NCI-H1694 (cell line): ENCODE measurements at places on chromosomes 3 and 15.

GRCh38 chr15:42270996-42271395, 2.0 kb upstream of the GANC start:
- no peak for DNase-seq

GRCh38 chr3:182165234-182165633, 453.5 kb downstream of the SOX2 start:
- DNase-seq: no peak

DNA sequence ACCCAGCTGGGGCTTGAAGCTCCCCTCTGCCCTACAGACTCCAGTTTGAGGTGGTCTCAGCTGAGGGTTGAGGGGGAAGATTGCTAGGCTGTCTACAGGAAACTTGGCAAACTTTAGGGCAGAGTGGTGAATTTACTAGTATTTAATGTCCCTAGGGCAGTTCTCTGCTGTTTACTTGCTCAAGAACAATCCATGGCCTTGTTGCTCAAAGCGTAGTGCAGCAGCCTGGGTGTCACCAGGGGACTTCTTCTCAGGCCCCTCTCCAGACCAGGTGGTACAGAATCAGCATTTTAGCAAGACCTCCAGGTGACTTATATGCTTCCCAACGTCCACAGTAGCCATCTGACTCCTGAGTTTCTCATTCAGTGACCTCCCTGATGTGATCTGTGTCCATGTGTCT, 188.9 kb downstream of the NR1D2 start:
- no peak for DNase-seq

GRCh38 chr15:49468481-49468839, 45.4 kb downstream of the FGF7 start:
- no peak for DNase-seq

DNA sequence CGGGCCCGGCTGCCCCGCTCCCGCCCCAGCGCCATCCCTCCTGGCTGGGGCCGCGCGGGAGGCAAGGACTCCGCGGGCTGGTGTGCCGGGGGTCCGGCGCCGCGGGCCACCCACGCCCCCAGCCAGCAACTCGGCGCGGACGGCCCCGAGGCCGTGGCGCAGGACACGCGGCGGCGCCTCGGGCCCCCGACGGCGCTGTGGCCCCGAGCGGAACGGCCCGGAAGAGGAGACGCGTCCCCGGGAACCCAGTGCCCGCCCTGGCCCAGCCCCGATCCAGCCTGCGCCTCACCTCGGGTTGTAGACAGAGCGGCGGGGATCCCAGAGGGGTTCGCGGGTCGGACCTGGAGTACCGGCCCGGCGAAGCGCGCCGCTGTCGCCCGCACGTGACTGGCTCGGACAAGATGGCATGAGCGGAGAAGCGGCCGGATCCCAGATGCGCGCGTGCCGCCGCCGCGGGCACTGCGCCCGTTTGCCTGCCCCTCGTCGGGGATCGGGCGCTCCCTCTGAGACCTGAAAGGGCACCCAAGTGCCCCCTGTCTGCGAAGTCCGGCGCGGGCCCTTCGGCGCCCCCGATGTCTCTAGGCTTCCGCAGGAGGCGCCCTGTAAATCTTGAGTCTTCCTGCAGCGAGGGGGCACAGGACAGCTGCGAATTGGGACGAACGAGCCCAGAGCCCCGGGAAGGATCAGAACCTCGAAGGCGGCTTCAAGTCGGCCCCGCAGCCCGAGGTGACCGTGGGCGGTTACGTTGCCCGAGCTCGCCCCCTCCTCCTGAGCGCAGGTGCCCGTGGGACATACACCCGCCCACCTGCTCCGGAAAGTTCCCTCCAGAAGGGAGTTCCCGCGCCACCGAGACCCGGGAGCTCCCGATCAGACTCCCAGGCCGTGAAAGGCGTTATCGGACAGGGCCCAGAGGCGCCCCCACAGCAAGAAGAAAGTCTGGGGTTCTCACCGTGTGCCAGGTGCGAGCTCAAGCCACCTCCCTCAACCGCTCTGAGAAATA, 598 bp upstream of the SFMBT1 start:
- DNase-seq: no peak

GRCh38 chr3:191980443-191980842, 519.5 kb downstream of the PYDC2 start:
- DNase-seq: no peak

DNA sequence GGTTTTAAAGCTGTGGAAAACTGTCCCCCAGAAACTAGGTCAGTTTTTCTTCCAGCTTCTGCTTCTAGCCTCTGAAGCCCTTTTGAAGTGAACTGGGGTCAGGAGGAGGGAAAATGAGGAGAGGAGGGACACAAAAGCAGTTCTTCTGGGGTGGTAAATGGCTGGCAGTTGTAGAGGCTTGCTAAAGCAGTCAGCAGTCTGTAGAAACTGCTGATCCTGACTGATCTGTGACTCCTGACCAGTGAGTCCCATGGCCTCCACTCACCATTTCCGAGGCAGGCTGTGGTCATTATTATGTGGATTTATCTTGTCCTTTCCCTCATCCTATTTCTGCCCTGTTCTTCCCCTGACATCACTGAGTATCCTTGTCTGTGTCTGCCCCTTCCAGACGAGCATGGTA, 276.4 kb upstream of the ROPN1 start:
- no peak for DNase-seq

GRCh38 chr15:29681946-29682345, 140.3 kb downstream of the TJP1 start:
- no peak for DNase-seq

DNA sequence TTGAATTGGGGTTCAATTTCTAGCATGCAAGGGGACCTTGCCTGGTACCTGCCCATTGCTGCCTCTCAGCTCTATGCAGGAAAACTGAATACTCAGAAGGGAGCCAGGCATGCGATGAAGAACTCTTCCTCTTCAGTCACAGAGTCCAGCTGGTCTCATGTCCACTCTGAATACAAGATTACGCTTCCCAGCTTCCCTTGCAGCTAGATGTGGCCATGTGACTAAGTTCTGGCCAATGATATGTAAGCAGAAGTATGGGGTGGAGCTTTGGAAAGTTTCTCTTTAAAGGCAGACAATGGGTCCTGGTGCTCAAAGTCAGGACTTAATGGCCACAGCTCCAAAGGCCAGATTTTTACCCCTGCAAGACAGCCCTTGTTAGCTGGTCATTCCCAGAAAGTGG, 9.0 kb downstream of the WNT7A start:
- DNase-seq: no peak

- DNase-seq: no peak
These were observed 7.3 kb upstream of the CYP11A1 start for GRCh38 chr15:74374648-74375302.

- DNase-seq: no peak
These were observed 15.8 kb downstream of the BOC start for GRCh38 chr3:113227146-113227545.

- no peak for DNase-seq
These were observed 3.3 kb upstream of the CEP97 start for GRCh38 chr3:101720851-101721840.

DNA sequence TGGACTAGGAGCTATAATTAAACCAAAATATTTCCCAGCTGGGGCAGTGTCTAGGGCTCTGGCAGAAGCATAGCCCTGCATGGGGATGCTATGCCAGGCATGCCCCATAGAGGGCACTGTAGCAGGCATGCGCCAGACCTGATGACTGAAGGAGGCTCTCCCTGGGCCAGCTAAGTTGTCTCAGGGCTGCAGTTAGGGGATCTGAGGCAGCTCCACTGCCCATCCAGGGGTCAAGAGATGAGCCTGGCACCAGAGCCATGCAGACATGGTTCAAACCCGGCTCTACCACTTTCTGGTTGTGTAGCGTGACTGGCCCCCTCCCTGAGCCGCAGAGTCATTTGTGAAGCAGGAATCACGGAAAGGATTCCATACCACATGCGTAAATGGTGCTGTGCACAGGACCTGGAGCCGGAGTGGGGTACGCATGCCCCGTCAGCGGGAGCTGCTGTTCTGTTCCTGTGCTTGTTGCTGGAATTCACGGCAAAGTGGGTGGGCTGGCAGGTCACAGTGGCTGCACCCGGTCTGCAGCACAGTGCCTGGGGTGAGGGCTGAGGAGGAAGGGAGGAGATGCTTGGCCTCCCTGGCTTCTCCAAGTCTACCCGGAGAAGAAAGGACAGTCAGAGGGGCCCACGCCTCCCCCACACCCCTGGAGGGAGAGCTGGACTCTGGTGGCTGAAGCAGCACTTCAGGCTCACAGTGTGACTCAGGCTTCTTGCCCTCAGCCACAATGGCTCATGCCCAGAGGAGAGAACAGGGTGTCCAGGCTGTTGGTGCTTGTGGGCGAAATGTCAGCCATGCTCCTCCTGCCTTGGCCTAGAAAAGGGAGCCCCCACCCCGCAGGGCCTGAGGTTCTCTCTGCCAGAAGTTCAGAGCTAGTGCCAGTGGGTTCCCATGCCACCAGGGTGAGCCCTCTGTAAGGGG, 43.1 kb downstream of the DNASE1L3 start:
- no peak for DNase-seq

GRCh38 chr3:57758686-57759085, 2.6 kb downstream of the SLMAP start:
- no peak for DNase-seq

DNA sequence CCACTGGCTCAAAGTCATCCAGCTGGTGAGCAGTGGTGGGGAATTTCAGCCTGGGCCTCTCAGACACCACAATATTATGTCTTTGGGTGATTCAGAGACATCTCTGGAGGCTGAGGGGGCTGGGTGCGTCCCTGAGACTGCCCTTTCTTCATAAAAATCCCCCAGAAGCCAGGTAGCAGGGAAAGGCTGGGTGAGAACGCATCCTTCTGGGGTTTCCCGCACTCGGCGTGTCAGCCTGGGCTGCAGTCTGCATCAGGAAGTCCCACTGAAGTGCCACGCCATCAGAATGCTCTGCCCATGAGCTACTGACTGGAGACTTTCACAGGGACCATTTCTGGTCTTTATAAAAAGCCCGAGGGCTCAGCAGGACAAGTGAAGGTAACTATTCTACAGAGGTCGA, 148.8 kb upstream of the SLC6A11 start:
- DNase-seq: no peak

DNA sequence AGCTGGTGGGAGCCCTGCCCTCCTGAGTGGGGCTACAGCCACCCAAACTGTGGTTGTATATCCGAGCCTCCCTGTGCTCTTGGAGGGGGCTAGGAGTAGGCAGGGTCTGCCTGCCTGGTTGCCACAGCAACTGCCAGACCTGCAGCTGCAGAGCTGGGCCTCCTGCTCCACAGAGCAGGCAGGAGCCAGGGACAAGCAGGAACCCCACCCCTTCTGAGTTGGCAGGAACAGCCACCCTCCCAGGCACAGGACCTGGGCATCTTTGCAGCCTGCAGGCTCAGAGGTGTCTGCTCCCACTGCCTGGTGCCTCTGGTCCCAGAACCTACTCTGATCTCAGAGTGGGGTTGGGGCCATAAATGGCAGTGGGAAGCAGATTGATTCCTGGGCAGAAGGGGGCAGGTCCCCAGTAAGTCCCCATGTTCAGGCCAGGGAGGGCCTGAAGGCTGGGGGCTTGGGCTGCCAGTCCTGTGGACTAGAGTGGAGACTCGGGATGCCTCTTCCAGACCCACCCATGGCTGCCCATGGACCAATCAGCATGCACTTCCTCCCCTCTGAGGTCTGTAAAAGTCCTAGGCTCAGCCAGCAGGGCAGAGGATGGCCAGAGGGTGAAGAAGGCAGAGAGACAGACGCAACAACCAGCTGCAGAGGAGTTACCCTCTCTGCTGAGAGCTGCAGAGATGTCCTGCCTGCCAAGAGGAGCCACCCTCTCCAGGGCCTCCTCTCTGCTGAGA, 10.3 kb upstream of the LRRC31 start:
- DNase-seq: no peak

GRCh38 chr3:33144433-33144832, 30.6 kb downstream of the CRTAP start:
- no peak for DNase-seq

- DNase-seq: no peak
These were observed 298.6 kb upstream of the ZNF717 start for GRCh38 chr3:76083992-76084391.

- no peak for DNase-seq
These were observed 15.1 kb upstream of the ARHGAP31 start for GRCh38 chr3:119279101-119279554.

DNA sequence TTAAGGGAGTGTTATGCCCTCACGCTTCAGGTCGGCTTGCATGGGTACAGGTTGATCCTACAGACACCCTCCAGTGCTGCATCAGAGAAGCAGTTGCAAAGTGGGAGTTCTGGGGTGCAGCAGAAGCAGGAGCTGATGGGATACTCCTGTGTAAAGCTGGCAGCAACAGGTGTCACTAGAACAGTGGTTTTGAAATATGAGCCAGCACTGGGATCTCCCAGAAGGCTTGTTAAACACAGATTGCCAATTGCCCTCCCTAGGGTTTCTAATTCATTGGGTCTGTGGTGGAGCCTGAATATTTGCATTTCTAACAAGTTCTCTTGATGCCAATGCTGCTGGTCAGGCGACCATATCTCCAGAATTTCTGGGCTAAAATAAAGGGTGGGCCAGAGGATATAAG, 350.4 kb downstream of the CLSTN2 start:
- no peak for DNase-seq

DNA sequence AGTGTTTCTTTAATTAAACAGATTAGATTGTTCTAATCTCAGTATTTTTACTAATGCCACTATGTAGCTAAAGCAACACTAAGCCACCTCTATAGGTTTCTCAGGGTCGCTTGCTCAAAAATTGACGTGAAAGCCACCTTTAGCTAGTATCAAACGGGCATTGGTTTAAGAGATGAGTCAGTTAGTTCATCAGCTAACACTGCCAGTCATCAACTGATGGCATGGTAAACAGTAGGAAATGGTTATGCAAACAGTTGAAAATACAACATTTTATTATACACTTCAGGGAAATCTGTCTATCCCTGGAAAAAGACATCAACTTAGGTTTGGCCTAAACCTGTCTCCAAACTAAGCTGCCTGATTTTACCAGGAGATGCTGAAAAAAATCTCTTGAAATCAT, 582.3 kb upstream of the NAALADL2 start:
- DNase-seq: no peak

DNA sequence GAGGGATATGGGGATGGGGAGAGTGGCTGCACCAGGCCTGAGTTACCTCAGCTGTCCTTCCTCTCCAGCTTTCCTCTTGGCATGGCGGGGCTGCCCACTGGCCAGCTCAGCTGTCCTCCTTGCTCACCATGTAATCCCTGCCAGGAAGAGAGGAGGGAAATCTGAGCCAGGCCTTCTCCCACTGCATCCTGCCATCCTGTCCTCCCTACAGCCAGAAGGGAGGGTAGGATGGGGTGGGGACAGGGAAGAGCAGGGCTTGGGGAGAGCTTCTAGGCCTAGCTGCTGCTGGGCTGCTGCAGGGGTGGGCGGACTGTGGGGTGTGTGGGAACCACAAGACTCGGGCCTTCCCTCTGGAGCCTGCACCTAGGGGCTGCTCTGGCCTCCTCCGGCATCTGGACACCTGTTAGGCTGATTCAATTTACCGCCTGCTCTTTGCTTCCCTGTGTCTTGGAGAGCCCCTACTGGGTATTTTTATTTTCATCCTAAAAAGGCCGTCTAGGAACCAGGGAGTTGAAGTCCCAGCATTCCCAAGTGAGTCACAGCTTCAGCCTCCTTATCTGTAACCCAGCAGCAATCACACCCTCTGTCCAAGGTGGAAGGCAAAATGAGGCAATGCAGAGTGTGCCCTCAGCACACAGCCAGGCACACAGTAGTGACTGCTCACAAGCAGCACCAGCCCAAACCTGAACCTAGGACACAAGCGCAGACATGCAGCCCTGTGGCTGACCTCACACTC, 13.1 kb upstream of the KY start:
- no peak for DNase-seq
